ENCODE measurements at places on chromosomes 13 and 19.

GRCh38 chr19:4390567-4391305, 9.6 kb downstream of the SH3GL1 start:
- DNase-seq, result no peak

DNA sequence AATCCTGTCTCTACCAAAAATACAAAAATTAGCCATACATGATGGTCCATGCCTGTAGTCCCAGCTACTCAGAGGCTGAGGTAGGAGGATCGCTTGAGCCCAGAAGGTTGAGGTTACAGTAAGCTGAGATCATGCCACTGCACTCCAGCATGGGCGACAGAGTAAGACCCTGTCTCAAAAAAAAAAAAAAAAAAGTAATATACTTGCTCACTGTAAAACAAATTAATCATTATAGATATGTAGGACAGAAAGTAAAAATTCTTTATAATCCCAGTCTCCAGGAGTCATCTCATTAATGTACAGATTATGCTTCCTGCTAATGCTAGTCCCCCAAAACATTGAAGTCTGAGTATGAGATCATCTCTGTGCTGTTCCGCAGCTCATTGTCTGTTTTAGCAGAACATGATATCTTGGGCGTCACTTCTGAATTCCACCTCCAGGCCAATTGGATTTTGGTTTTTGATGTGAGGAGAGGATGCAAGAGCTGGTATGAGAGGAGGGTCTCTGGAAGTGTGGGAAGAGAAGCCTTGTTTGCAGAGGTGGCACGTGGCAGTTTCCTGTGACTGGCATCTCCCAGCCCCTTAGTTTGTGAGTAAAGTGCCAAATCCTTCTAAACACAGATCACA, 75.4 kb upstream of the NPAS1 start:
- no peak for DNase-seq

DNA sequence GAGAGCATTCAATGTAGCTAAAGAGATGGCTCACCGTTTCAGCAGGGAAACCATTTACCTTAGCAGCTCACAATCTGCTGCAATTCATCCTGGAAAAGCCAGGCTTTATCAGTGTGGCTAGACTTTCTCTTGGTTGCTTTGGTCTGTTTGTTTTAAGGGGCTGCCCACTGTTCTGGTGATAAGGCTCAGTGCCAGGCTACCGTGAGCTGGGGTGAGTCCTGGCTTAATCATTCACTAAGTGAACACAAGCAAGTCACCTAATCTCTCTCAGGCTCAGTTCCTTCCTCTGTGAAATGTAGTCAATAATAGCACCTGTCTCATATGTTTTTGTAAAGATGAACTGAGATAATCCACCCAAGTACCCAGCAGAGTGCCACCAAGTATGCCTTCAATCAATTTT, 229.0 kb downstream of the TEX29 start:
- DNase-seq, result no peak

GRCh38 chr19:48558018-48558684, 6.2 kb downstream of the SULT2B1 start:
- no peak for DNase-seq

- no peak for DNase-seq
These were observed 1674.2 kb downstream of the PCDH9 start for GRCh38 chr13:65555962-65556361.
